ENCODE measurements at places on chromosomes 16 and 17. TPM values are rescaled to one million over a fixed set of nuclear protein-coding genes. Genes with fewer than 3 reads are reported as not detected.

The APOBR gene
- 0.94 TPM for polyA plus RNA-seq

The WNK4 gene
- 0.07 TPM for polyA plus RNA-seq

DNA sequence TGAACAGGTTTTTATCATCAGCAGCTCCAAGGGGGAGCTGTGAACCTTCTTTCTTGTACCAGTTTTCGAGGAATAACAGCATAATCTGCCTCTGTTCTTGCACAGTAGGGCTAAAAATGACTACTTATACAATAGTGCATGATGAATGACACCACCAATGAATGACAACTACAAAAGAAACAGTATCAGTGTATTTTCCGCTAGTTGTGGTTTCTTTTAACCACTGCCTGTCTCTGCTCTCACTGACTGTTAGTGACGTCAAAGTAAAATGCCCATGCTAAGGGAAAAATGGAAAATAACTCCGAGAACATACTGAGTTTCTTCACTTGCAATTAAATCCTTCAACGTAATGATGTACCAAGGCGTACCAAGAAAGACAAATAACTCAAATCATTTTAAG, 294.9 kb downstream of the MAP2K6 start:
- DNase-seq: no peak

- no peak for DNase-seq
These were observed 42.8 kb downstream of the USP22 start for GRCh38 chr17:20999841-21000532.

DNA sequence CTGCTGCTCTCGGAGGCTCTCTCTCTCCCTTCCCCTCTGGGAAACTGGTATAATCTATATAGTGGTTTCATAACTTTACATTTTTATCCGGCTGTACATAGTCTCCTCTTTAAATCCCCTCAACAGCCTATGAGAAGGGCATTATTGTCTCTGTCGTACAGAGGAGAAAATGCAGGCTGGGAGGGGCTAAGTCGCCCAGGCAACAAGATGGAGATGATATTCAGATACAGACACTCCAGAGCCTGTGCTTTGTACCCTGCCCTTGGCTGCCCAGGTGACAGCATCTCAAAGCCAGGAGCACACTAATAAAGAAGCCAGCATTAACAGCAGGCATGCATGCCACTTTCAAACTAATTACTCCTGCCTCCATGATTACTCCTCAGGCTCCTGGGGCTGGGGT, 4.7 kb upstream of the EIF1 start:
- DNase-seq: no peak

GRCh38 chr17:19345067-19345460, 17.5 kb downstream of the B9D1 start:
- no peak for DNase-seq

GRCh38 chr16:70410734-70411133, 28.2 kb downstream of the ST3GAL2 start:
- no peak for DNase-seq

GRCh38 chr16:57906382-57907316, 64.3 kb downstream of the CNGB1 start:
- peak; percentile 25 for DNase-seq

DNA sequence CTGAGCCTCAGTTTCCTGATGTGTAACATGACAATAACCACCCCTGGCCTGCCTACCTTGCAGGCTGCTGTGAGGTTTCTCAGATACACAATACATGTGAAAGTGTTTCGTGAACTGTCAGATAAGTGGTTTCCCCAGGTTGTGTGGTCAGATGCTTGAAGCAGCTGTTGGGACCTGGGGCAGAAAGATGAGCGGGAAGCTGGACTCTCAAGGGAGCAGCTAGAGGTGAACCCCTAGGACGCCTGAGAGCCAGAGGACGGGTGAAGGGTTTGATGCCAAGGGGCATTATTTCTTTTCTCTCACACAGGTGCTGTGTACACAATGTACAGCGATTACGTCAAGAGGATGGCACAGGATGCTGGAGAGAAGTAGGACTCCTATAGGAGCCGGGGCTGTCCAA, 2.3 kb downstream of the HIGD1B start:
- no peak for DNase-seq

DNA sequence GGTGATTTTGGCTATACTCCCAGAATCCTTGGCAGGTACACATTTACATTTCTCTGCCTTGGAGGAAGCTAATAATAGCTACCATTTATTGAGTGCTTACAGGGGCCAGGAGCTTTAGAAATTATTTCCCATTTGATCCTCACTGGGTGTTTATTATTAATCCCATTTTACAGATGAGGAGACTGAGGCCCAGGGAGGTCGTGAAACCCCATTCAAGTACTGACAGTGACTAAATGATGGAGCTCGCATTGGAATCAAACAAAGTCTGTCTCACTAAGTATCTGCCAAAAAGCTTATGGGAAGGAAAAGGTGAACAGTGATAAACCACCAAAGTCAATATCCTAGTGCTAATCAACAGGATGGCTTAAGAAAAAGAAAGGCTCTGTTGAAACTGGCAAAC, 33.3 kb upstream of the XYLT1 start:
- no peak for DNase-seq

Data from heart right ventricle (tissue), 16 donors.